Suppressor macrophage treated with lipopolysaccharide for 1 hour (primary cell): ENCODE measurements at places on chromosomes 4 and X.

DNA sequence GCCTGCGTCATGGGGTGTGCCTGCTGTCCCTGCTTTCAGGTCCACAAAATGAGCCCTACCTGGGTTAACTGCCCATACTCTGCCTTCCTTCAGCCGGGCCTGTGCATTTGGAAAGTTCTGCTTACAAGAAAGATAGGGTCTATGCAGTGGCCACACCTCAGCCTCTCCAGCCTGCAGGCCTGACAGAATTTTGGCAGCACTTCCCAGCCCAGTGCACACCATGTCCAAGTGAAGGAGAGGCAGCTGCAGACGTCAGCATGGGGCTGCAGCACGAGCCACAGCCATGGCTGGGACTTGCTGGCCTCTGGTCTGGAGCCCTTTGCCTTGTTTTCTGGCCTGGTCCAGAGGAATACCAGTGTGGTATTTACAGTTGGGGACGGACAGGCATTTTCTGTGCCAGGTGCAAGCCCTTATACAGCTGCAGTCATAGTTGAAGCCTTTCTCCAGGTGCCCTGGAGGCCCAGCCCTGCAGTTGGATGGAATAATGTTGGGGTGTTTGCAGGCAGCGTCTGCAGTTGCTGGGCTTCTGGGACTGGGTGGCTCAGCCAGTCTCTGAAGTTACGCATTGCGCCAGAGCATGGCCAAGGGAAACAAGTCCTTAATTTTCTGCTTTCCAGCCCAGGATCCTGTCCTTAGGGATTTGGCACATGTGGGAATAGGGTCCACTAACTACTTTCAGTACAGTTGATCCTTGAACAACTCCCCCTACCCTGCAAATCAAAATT lies 26.2 kb downstream of the JADE1 start:
- no peak for DNase-seq

DNA sequence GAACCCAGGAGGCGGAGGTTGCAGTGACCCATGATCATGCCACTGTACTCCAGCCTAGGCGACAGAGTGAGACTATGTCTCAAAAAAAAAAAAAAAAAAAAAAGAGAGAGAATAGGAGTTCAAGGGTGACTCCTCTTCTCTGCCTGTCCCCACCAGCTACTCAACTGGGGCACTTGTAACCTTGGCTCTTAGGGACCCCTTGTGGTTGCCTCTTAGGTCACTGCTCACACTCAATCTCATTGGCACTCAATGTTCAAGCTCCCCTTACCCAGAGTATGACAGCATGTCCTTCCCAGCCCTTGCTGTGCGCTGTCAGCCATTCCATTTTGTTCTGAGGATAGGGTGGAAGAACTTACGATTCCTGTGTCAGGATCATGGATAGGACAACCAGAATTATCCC lies 82.4 kb upstream of the BEND4 start:
- DNase-seq: no peak

- no peak for DNase-seq
These were observed 30.2 kb downstream of the DYNLT3 start for GRCh38 chrX:37817176-37817575.

- DNase-seq: no peak
These were observed 333.3 kb downstream of the BCOR start for GRCh38 chrX:39764441-39764914.

- DNase-seq: peak; percentile 38
These were observed 1.5 kb upstream of the MSMO1 start for GRCh38 chr4:165325732-165326512.

DNA sequence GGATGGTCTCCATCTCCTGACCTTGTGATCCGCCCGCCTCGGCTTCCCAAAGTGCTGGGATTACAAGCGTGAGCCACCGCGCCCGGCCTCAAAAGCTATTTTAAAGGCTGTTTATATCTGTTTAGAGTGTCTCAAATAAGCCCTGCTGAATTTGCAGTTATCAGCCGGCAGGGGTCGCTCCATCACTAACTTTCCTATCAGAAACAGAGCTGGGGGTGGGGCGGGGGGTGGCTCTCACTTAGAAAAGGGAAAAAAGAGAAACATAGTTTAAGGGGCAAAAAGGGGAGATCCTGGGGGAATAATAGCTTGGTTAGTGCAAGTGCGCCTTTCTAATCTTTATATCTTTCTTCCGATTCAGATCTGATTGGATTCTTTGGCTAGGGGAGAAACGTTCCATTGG lies 450.7 kb downstream of the UBE2NL start:
- no peak for DNase-seq

- DNase-seq: no peak
These were observed 144.7 kb downstream of the DCK start for GRCh38 chr4:71138007-71138615.

GRCh38 chr4:127421437-127421836 lies 211.3 kb upstream of the INTU start:
- DNase-seq: no peak

DNA sequence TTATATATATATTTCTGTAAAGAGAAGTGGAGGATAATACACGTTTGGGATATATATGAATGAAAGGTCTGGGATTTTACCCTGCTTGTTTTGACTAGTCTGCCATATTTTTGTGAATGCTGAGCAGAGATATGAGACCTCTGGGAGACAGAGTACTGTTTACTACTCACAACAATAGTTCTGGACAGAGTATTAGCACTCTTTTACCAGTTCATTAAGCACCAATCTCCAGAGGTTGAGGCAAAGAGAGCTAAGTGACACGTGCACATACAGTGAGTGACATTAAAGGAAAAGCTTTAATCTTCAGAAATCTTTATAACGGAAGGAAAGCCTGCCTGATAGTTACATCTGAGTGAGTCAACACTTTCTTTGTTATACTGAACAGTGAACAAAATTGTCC lies 1452.7 kb upstream of the TENM3 start:
- no peak for DNase-seq

- DNase-seq: no peak
These were observed 71.3 kb upstream of the STS start for GRCh38 chrX:7076245-7076661.

GRCh38 chr4:122707497-122707896 lies 25.0 kb upstream of the BBS12 start:
- no peak for DNase-seq

DNA sequence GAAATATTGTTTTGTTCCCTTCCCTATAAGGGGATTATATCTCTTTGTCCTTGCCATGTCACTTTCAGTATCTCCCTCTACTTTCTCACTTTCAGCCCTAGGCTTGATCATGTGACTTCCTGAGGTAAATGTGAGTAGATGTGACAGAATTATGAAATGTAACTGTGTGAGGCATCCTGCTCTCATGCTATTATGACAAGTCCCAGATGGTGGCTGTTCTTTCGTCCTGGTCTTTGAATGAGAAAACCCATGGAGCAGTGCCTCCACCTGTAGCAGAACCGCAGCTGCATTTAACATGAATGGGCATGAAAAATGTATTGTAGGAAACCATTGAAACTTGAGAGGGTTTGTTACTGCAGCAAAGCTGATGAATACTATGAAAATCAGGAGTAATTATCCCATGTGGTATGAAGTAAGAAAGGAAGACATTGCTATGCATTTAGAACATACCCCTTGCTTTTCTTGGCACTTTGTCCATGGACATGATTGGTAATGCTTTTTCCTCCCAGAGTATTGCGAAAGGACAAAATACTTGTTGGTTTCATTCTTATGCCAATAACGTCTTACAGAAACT lies 202.2 kb upstream of the GPRIN3 start:
- no peak for DNase-seq

DNA sequence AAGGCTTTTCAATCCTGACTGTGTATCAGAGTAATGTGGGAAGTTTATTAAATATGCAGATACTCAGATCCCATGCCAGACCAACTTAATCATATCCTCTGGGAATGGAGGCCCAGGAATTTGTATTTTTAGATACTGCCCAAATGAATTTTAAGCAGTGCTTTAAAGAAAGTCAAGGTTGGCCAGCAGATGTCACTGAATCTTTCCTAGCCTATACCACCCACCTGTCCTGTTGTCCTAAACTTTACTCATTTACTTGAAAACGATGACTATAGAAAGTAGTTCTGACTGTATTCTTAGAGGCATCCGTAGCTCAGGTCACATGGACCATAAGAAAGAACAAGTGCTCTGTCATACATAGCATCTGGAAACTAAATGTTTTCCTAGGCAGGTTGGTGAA lies 79.9 kb downstream of the AMOT start:
- DNase-seq: no peak

GRCh38 chr4:150176547-150176946 lies 98.3 kb downstream of the DCLK2 start:
- no peak for DNase-seq

DNA sequence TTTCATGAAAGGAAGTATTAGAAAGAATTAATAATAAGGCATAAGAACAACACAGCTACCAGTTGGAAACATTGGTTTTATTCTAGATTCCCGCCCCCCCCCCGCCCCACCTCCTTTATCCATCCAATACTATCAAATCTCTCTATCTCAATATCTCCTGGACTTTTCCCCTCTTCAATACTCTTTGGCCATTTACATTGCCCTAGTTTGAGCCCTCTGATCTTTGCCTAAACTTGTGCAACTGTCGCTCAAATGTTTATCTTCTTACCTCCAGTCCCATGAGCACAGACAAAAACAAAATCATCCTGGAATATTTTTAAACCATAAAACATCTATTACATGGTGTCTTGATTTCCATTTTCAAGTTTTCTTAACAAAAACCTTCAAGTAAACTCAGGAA lies 488.2 kb downstream of the KLHL13 start:
- no peak for DNase-seq

DNA sequence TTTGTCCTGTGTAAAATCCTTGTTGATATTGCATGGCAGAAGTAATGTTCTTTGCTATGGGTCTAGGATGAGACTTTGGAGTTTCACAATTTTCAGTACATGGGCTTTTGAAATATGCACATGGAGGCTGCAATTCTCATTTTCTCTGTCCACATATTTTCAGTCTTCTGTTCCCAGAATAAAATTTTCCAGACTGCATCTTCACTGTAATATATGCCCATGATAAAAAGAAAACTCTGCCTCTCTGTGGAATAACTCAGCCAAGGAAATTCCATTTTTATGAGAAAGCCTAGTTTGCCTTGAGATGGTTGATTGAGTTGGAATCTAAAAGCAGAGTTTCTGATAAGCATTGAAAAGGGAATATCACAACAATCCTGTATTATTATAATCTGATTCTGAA lies 601.4 kb upstream of the AADAT start:
- no peak for DNase-seq

GRCh38 chrX:74179071-74179470 lies 124.9 kb upstream of the ZCCHC13 start:
- no peak for DNase-seq

DNA sequence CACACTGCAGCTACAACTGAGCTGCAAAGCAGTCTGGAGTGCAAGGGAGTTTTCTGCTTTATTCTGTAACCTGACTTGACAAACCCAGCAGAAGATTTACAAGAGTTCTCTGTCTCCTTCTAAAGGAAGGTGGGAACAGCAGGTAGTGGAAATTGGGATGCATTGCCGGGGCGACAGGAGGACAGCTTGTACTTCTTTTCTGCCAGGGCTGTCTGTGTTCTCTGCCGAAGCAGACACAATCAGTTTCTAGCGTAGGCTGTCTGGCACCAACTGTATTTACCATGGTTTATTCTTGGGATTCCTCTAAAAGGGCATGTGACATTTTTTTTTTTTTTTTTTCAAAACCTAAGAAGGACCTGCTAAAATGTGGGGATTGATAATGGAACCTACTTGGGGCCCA lies 190.8 kb upstream of the GK2 start:
- DNase-seq: no peak

GRCh38 chrX:153704021-153704526 lies 16.3 kb downstream of the SLC6A8 start:
- DNase-seq: no peak

GRCh38 chr4:67104145-67104544 lies 441.2 kb downstream of the CENPC start:
- no peak for DNase-seq

GRCh38 chr4:107862658-107863057 lies 37.9 kb downstream of the SGMS2 start:
- no peak for DNase-seq

- DNase-seq: no peak
These were observed 7.6 kb upstream of the NKX1-1 start for GRCh38 chr4:1413687-1414479.

DNA sequence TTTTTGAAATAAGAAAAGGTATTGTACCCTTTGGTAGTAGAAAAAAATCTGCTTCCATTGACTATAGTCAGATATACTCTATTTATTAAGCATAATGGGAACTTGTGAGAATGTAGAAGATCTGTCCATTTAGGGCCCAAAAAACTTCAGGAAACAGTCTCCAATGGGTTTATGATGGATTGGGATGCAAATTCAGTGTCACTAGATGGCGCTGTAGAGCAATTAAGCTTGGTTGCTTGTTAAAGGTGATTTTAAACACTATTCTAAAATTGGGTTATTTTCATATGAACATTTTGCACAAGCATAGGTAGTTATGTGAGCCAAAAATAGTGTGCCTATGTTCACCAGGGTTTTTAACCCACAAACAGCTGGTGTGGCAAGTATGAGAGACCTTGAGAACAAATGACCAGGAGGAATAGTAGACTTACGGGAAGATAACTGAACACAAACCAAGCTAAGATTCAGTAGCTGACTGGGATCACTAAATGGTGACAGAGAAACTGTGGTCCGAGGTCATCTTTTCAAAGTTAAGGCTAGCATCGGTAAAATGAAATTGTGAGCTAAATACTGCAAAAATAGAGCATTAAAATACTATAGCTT lies 80.3 kb upstream of the LSM6 start:
- DNase-seq: peak; percentile 81

- no peak for DNase-seq
These were observed 126.9 kb upstream of the NRK start for GRCh38 chrX:105695451-105695850.

DNA sequence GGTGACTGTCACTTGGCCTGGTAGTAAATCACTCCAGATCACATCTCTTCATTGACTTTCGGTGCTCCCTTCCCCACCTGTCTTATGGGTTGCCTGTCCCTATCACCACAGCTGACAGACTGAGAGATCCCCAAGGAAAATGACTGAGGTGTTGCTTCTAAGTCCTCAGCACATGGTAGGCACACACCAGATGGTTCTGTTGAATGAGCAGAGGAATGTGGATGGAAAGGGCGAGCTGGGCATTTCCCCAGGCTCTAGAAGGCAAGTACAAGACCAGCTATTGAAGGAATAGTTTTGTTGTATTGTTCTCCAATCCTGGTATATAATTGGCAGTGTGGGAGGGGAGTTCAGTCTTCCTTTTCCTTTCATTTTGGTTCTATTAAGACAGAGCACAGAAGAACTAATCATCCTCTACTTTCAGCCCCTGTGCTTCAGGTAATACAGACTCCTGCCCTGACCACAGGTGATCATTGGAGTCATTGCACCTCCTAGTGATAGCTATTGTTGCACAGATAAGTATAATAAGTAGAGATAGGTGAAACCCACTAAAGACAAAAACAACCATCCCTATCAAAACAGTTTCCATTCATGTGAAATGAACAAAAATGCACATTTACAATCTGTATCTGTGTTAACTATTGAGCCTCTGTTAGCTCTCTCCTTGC lies 158.6 kb downstream of the TRAM1L1 start:
- DNase-seq: no peak

GRCh38 chr4:186819342-186820086 lies 95.9 kb upstream of the FAT1 start:
- no peak for DNase-seq
